Pancreas (tissue), 10 donors: ENCODE measurements at places on chromosomes 12 and 14. TPM values are rescaled to one million over a fixed set of nuclear protein-coding genes. Genes with fewer than 3 reads are reported as not detected.

The HAL gene
- 0.70 TPM for total RNA-seq

The FOXM1 gene
- total RNA-seq: 1.5 TPM

The PMEL gene
- 2.4 TPM for total RNA-seq

The PLD4 gene
- 0.19 TPM for total RNA-seq

The CNTN1 gene
- total RNA-seq: 1.4 TPM

- H3K4me3 ChIP-seq: no peak overlapping the region
- no peaks in the 10 kb centered on the region for H3K4me1 ChIP-seq
- no peaks in the 10 kb centered on the region for H3K27me3 ChIP-seq
- DNase-seq: no peak
- H3K36me3 ChIP-seq: no peaks in the 10 kb centered on the region
These were observed 86.0 kb downstream of the SLCO1A2 start for GRCh38 chr12:21248679-21249078.
